ENCODE measurements at places on chromosomes 2 and 18.

DNA sequence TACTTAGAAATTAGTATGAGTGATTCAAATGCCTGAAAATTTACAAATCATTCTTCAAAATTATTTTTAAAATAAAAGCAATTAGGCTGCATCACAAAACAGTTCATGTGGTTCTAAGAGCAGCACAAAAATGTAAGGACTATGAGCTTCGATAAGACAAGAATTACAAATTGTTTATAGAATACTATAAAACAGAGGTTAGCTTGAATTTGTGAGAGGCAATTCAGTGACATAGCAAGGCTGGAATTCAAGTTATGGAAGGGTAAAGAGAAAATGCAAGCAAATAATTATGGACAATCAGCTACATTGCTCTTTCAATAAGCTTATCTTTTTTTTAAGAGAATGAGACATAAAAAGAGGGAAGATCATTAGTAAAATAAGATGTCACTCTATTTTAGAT is 7.1 kb upstream of the XIRP2 start:
- no peak for DNase-seq

DNA sequence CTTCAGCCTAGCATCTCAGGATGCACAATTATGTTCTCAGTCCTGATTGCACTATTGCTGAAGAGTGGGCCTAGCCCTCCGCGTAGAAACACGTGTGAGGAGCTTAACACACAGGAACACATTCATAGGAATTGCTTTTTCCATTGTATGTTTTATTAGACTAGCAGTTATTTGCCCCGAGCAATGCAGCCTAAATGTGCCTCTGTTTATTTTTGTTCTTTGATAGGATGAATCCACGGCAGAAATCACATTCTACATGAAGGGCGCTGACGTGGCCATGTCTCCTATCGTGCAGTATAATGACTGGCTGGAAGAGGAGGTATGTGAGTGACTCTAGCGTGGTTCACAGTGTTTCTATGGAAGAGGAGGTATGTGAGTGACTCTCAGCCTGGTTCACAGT is 65.9 kb upstream of the NFATC1 start:
- DNase-seq: no peak

DNA sequence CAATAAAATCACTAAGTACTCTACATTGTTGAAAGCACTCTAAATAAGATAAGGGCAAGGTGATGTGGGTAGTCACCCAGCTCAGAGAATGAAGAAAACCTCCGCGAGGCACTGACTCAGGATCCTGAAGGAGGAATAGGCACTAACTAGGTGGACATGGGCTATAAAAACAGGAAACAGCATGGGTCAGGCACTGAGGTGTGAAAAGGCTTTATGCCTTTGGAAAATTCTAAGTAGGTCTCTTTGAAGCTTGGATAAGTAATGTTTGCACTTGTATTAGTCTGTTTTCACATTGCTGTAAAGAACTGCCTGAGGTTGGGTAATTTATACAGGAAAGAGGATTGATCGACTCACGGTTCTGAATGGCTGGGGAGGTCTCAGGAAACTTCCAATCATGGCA is 161.6 kb downstream of the EPHA4 start:
- no peak for DNase-seq

DNA sequence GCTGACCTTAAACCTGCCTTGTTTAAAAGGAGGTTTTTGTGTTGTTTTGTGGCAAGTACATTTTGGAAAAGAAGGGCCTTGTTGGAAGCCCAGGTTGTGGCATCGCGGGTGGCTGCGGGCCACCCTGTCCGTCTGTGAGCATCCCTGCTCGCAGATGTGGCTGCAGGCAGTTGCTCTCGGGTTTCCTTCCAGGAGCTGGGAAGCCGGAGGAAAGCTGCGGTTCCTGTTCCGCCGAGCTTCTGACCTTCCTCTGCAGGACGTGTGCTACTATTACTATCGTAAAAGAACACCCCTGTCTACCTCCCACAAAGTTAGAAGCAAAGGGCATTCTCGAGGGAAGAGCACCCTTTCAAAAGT is 766 bp downstream of the MFF start:
- DNase-seq: peak; percentile 12

DNA sequence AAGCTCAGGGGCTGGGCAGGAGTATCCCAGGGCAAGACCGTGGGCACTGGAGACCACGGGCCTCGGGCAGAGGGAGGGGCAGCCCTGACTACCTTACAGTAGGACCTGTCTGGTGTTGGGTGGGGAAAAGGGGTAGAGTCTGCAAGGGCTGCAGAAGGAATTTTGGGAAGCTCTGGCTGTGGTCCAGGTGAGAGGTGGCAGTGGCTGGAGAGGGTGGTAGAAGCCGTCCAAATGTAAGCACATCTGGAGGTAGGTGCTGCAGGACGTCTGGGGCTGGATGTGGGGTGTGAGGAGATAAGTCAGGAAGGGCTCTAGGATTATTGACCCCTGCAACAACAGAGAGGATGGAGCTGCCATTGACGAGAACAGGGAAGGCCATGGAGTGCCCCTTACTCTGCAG is 486.7 kb downstream of the EIPR1 start:
- no peak for DNase-seq

GRCh38 chr2:10135296-10136089 is 13.0 kb downstream of the RRM2 start:
- DNase-seq: no peak

- no peak for DNase-seq
These were observed 645 bp downstream of the KCTD18 start for GRCh38 chr2:200509235-200509611.

- no peak for DNase-seq
These were observed 48.1 kb downstream of the KLF7 start for GRCh38 chr2:207117668-207118067.

DNA sequence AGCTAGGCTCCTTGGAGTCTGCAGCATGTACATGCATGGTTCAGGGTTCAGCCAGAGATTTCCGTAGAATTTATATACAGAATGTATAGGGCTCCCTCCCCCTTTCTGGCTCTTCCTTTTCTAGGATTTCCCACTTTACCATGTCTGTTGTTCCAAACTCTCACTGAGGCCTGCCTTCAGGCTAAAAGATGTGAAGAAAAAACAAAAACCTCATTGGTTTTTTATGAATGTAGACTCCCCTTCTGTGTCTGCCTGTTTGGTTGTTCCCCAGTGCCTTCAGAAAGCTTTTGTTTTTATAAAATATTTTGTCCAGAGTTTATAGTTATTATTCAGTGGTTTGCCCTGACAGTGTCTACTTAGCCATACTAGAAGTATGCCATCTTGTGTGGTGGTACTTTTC is 3.6 kb downstream of the NDUFV2 start:
- no peak for DNase-seq

DNA sequence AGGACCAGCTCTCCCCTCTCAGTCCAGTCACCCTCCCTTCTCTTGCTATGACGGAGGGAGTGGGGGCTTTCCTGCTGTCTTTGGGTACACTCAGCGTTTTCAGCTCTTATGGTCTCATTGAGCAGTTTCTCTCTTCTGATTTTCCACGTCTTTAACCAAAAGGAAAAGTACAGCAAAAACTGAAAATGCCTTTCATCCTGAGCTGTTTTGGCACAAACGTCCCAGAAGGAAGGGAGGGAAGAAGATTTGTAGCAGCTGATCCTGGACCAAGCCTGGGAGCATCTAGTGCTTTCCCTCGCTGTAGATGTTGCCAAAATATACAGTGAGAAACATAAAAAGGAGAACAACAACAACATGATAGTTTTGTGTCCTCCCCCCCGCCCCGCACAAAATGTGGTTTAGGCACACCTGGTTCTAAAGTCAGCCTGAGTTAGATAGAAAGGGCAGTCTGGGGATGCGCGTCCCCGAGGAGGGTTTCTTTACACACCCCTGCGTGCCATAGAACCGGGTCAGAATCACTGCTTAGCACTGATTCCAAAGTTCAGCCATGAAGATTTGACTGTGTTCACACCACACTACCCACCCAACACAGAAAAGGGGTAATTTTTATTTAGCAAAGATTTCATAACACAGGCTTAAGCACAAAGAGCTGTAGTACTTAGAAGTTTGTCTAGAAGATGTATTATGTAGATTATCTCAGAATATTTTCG is 53.4 kb downstream of the SLC40A1 start:
- DNase-seq: no peak

DNA sequence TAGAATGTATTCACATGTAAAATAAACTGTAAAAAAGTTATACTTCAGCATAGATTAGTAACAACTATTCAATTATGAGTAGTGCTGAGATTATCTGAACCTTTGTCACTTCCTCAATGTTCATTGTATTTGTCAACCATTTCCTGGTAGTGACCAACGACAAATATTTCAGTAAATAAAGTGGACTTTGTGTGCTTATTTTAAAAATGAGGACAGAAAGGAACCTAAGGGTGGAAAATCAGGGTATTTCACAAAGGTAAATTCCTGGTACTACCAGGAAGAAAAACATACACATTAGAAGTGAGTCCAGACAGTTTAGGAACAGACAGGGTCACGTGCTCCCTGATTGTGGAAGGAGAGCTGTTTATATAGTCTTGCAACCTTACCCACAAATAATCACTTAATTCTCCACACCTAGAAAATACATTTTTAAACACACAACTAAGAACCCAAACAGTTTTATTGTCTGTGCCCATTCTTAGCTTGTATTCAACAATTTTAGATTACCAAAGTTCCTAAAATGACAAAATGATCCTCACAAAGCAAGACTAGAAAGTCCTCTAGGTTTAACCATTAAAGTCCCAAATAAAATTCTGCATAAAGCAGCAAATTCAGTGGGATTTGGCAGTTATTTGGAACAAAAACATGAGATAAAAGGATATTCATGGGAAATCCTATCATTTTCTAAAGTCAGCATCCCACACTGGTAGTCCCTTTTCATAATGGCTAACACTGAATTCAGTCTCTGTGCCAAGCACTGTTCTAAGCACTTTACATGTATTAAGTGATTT is 28.2 kb downstream of the PELI1 start:
- DNase-seq: no peak

DNA sequence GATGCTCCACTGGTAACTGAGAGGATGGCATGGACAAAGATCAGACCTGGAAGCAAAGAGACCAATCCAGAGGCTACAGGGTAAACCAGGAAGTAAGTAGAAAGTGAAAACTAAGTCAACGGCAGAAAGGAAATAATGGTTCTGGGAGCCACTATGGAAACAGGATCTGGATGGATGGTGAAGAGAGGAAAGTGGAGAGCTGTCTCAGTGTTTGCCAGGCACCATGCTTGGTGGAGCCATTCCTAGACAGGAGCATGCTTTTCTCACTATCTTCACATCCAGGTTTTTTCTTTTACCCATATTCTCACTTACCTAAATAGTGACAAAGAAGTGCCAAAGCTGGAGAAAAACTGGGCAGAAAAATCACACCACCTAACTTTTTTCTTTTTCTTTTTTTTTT is 22.2 kb downstream of the ZNF521 start:
- no peak for DNase-seq

DNA sequence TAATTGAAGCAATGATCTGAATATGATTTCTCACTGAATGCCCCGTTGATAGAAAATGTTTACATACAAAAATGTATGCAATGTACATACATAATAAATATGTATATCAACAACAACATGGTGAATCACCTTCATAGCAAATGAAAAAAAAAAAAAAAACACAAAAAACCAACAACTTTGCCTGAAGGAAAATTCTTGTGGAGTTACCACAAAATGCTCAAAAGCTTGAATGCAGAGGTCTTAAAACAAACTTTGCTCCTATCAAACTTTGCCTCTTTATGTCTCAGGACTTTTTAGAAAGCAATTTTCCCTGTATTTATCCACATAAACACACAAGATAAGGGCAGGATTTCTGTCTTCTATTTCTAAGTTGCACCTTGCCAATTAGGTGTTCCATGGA is 92.9 kb upstream of the SIX2 start:
- no peak for DNase-seq

- DNase-seq: no peak
These were observed 1.2 kb upstream of the CLASP1 start for GRCh38 chr2:121650315-121650930.
